ENCODE measurements at places on chromosomes 12 and 14. TPM values are rescaled to one million over a fixed set of nuclear protein-coding genes. Genes with fewer than 3 reads are reported as not detected.

Gene TOMM20L
- not detected for total RNA-seq

Gene CD163
- total RNA-seq, result 0.15 TPM

Gene FAM186B
- total RNA-seq, result 0.16 TPM

Gene KRT6C
- total RNA-seq, result not detected

Gene POTEG
- 0.06 TPM for total RNA-seq

Gene FGD6
- 15.1 TPM for total RNA-seq

Gene RNASE7
- total RNA-seq, result not detected

Data from A549 treated with GW870086 at 1 μM for 4 hours (cell line).